ENCODE measurements at places on chromosomes 12 and 14.

- DNase-seq, result no peak
Measured at GRCh38 chr12:22573181-22573580, 28.8 kb upstream of the C2CD5 start.

DNA sequence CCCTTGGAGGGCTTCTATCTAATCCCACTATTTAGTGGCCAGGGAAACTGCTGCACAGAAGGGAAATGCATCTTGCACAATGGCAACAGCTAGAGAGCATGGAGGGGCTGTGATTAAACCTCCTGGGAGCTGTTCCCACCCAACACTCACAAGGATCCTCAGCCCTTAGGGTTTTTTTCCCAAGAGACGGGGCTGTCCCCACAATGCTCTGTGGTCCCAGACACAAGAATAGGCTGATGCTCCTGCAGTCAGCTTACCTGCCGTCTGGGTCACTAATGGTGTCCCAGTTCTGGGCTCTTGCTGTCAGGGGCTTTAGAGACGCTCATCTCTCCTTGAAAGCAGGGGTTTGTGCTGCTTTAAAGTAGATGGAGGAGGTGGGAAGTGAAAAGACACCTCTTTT is 4.6 kb downstream of the SERPINA1 start:
- DNase-seq, result no peak

DNA sequence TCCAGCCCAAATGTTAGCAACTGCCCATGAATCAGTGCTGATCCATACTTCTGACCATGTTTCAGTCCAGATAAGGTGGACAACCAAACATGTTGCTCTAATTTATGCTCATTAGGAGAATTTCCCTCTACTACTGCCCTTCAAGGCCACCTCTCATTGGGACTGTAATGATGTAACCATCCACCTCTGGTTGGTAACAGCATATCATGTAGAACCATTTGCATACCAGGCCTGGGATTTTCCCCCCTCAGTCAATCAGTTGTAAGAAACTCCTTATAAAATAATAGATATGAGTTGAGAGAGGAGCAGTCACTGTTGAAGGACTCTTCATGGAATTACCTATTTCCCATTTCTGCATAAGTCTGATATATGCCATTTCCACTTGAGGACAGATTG is 17.8 kb upstream of the YAF2 start:
- DNase-seq, result no peak

- DNase-seq, result no peak
Measured at GRCh38 chr12:118220702-118221101, 84.8 kb downstream of the PEBP1 start.

- no peak for DNase-seq
Measured at GRCh38 chr12:45402288-45402687, 186.4 kb downstream of the ANO6 start.

- no peak for DNase-seq
Measured at GRCh38 chr14:51328064-51328771, 88.2 kb downstream of the TMX1 start.

- no peak for DNase-seq
Measured at GRCh38 chr14:103762541-103762940, 46.9 kb downstream of the ZFYVE21 start.

- DNase-seq, result peak; percentile 91
Measured at GRCh38 chr12:1915082-1915968, 3.1 kb downstream of the CACNA2D4 start.

DNA sequence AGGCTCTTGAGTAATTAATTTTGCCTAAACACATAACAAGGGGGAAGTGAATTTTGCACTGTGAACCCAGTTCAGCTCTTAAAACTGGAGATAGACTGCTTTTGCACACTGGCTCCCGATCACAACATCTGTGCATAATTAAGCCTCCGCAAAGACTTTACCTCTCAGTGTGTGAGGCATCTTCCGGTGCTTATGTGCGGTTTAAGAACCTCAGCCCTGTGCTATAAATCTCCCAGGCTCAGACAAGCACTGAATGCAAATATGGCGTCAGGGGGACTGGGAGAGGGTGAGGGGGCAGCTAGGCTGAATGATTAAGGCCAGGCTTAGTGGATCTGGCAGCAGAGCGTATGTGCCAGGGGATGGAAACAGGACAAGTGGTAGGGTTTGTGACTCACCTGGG is 103.3 kb downstream of the ADCK1 start:
- DNase-seq, result no peak

- no peak for DNase-seq
Measured at GRCh38 chr12:104411826-104412641, 44.7 kb upstream of the CHST11 start.

GRCh38 chr12:119311878-119312277 is 22.7 kb upstream of the CCDC60 start:
- DNase-seq, result no peak

DNA sequence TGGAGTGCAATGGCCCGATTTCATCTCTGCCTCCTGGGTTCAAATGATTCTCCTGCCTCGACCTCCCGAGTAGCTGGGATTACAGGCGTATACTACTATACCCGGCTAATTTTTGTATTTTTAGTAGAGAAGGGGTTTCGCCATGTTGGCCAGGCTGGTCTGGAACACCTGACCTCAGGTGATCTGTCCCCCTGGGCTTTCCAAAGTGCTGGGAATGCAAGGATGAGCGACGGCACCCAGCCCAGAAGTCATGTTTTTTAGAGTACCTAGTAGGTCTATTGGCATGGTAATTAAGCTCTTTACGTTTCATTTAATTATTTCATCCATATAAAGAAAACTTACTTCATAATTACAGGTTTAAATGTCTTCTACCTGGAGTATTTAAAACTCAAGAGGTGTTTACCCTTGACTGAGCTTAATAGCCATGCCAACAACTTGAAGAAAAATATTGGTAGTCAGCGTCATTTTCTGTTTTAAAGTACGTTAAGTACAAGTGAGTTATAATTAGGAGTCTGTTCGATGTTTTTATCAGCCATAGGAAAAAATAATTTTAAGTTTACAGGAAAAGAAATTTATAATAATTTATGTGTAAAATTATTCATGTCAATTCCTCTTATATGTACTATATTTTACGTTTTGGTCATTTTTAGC is 4.0 kb downstream of the TMPO start:
- no peak for DNase-seq

DNA sequence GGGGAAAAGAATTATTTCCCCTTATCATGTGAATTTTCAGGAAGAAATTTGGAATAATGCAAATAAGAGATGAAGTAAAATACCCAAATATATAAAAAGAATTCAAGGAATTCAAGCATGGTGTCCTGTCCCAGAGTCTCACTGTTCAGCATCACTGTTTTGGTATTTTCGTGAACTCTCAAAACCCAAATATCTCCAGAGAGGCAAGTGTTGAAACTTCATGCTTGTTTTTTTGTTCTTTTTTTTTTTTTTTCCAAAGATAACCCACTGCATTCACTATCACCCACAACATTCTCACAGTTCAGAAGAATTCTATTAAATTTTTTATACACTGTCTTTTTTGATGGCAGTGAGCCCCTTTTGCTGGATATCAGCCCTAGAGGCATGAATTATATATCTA is 354.9 kb downstream of the DIO2 start:
- no peak for DNase-seq

GRCh38 chr14:96806836-96807235 is 9.7 kb downstream of the VRK1 start:
- DNase-seq, result no peak

GRCh38 chr12:107178776-107179175 is 85.4 kb upstream of the CRY1 start:
- DNase-seq, result no peak

GRCh38 chr12:65891987-65892481 is 67.8 kb downstream of the HMGA2 start:
- no peak for DNase-seq

DNA sequence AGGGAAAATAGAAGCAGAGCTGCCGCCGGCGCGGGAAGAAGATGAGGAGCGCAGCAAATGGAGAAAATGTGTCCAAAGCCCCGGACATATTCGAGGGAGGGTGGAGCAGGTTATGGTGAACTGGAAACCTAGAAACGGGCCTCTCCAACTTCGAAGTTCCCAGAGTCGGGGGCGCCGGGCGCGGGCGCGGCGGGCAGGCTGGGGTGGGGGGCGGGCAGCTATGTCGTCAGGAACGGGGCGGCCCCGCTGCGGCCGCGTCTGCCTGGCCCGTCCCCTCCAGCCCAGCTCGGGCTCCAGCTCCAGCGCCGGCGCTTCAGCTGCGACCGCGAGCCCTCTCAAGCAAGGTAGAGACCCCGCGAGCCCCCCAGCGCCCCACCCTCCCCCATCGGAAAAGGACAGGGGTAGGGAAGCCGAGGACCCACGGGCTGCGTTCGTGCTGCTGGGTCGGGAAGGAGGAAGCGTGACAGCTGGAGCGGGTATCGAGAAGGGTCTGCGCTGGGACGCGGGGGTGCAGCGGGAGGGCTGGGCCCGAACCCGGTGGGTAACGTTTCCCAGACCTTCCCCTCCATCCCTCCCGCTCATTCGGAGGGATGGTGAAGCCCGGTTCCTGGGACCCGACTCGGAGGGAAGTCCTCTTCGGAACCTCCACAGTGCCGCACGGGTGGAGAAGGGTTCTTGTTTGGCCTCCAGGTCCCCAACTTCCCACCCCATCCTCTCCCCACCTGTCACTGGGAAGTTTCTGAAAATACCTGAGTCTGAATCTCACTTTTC is 1.0 kb downstream of the DGKA start:
- peak; percentile 20 for DNase-seq

DNA sequence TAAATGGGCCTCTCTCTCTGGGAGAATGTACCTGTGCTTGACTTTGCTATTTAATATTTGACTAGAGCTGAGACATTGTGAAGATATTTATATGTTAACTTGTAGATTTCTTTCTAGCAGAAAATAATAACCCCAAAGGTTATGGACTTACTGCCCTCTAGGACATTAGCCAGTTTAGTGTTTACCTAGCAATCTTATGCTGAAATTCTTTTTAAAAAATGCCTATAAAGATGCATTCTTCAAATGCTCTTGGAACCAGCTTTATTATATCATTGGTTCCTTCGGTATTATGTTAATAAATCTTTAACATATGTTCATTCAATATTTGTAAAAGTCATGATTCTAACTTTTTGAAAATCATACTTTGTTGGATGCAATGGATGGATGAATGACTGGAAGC is 28.0 kb downstream of the GPR19 start:
- DNase-seq, result no peak

DNA sequence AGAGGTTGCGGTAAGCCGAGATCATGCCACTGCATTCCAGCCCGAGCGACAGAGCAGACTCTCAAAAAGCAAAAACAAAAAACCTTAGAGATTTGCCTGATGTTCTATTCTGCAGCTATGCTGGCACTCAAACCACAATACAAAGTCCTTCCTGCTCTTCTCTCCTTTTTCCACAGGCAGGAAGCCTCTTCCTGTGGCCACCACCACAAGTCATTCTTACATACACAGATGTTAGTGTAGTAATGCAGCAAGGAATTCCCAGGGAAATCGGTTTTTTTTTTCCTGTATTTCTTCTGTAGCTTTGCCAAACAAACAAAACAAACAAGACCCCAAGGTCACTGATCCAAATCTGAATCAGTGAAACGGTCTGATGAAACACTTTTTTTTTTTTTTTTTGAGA is 104.3 kb downstream of the FIGNL2 start:
- DNase-seq, result no peak

- DNase-seq, result no peak
Measured at GRCh38 chr14:91123201-91123600, 9.3 kb downstream of the DGLUCY start.

- DNase-seq, result no peak
Measured at GRCh38 chr12:20483776-20484175, 115.4 kb downstream of the PDE3A start.

DNA sequence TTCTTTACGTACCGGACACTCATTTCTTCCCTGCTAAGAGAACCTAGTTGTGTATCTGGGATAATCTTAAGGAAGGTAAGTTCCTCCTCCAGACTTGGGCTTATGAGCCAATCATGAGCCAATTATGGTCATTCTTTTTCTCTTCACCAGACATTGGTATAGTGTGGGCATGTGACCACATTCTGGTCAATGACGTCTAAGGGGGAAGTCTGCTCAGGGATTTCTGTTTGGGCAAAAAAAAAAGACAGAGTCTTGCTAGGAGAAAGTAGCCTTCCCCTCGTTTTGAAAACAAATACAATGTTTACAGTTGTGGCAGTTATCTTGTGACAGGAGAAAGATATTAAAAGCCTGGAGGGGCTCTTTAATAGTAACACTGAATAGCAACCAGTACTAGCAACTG is 20.1 kb upstream of the PLXNC1 start:
- DNase-seq, result no peak

GRCh38 chr14:41986700-41987099 is 380.0 kb downstream of the LRFN5 start:
- DNase-seq, result no peak

GRCh38 chr14:103737432-103738045 is 21.9 kb downstream of the ZFYVE21 start:
- DNase-seq, result no peak

DNA sequence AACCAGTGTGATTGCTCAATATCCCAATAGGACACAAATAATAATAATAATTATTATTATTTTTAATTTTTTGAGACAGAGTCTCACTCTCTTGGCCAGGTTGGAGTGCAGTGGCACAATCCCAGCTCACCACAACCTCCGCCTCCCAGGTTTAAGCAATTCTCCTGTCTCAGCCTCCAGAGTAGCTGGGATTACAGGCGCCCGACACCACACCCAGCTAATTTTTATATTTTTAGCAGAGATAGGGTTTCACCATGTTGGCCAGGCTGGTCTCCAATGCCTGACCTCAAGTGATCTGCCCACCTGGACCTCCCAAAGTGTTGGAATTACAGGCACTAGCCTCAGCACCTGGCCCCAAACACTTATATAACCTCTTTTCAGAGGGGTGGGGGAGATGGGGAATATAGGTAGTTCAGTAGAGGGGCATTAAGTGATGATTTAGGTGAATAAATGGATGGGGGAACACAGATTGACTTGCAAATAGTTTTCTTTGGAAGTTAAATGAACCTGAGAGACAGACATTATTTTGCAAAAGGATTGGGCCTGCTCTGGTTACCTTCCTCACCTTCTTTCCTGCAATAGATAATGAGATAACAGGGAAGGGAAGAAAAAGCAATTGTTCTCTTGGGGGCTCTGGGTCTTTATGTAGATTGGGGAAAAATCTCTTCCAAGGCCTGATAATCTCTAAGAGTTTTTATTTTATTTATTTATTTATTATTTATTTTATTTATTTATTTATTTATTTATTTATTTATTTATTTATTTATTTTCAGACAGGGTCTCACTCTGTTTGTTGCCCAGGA is 57.7 kb downstream of the RESF1 start:
- no peak for DNase-seq

GRCh38 chr12:114679452-114679875 is 4.5 kb downstream of the TBX3 start:
- no peak for DNase-seq

DNA sequence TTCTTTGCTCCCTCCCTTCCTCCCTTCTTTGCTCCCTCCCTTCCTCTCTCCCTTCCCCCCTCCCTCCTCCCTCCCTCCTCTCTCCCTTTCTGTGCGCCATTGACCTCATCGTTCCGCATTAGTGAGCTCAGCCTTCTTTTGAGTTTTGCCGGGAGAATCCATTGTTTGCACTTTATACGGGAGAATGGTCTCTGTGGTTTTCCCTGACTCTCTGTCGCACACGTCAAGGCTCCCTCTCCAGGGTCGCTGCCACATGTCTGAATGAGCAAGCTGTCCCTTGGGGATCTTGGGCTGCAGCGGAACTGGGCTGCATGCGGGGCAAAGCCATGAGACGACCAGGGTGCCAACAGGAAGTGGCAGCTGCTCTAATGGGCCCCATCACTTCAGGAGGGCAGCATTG is 118.5 kb downstream of the GLT1D1 start:
- no peak for DNase-seq
